ENCODE measurements at places on chromosomes 16 and 17.

DNA sequence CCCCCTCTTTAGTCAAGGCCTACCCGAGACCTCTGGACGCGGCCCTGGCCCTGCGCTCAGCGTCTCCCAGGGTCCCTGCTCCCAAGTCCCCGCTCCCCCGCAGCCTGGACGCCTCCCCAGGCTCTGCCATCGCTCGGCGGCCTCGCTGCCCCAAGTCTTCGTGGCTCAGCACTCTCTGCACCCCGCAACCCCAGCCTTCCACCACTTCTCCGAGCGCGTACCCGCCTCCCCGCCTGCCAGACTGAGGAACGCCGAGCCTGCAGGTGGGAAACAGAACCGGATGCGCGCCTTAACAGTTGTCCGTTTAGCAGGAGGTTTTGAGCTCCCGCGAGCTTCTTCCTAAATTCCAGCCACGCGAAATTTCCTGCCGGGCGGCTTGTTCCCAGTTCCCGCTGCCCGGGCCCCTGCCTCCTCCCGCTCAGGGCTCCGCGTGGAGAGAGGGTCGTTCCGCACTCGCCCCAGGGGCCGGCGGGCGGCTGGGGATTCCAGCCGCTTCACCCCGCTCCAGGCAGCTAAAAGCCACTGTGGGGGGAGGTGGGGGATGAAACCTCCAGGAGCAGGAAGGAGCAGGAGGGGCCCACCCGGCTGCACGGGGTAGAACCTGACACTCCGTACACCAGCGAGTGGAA is 87.7 kb downstream of the KCNJ12 start:
- DNase-seq, result no peak

DNA sequence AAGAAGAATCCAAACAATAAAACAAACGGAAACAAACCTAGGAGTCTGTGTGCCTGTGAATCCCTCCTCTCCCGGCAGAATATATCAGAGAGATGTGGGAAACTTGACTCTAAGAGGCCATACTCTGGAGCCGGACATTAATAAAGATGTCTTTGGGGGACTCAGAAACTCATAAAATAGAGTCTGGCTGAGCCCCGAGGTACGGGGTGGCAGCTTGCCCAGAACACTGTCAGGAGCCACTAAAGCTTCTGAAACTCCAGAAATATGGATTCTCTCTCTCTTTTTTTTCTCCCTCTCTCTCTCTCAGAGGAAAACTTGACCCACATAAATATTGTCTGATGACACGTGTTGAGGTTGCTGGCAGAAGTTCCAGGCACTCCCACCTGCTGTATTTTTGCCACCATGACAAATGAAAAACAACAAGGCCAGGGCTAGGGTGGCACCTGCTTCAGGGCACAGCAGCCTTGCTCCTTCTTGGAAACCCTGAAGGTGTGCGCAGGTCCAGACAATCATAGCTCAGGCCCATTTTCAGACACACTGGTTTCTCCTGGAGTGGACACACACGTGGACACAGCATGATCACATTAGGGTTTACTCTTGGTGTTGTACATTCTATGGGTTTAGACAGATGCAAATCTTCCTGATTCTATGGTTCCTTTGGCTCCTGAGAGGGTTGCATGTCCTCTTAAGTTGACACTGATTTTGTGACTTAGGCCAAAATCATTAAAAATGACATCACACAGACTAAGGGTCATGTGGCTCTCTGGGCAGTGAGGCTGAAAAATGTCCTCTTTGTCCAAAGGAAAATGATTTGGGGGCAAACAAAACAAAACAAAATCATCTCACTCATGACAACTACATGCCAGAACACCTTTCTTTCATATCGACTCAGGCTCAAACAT is 282.6 kb upstream of the IRX3 start:
- DNase-seq, result no peak

GRCh38 chr16:76976101-76976500 is 214.9 kb upstream of the MON1B start:
- no peak for DNase-seq

DNA sequence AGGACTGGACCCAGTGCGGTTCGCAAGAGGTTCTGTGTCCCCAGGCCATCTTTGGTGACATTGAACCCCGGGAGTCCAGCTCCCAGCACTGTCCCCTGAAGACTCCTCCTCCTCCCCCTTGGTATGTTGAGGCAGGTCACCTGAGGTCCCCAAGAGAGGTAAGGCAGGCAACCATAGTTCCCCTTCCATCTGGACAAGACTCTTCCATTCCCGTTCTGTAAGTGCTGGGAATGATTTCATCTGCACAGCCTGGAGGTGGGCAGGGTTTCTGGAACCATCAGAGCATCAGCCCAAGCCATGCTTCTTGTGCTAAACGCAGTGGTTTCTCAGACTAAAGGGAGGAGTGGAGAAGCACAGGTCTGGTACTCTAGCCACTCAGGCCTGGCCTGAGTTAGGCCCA is 24.9 kb downstream of the COPZ2 start:
- no peak for DNase-seq

GRCh38 chr16:8751481-8752311 is 45.7 kb downstream of the TMEM186 start:
- DNase-seq, result no peak

GRCh38 chr17:54882950-54883349 is 17.7 kb upstream of the TOM1L1 start:
- no peak for DNase-seq

GRCh38 chr16:31451681-31452351 is 7.5 kb upstream of the ARMC5 start:
- DNase-seq, result no peak

DNA sequence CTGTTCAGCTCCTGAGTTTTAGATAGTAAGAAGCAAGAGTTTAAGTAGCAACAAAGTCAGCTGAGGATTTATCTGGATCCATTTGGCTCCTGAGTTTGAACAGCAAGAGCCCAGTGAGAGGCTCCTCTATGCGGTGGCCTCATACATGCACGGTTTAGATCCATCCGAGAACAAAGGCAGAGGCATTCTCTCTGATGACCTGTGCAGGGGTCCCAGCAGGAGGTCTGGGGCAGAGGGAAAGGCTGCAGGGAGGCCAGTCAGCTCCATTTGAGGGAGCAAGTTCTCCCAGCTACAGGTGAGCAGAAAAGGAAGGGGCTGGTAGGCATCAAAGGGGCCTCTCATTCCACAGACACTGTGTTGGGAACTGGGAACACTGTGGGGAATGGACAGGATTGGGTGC is 16.5 kb downstream of the PITPNM3 start:
- no peak for DNase-seq

All from effector memory CD4-positive, alpha-beta T cell (primary cell).